ENCODE measurements at places on chromosomes 16 and 17.

DNA sequence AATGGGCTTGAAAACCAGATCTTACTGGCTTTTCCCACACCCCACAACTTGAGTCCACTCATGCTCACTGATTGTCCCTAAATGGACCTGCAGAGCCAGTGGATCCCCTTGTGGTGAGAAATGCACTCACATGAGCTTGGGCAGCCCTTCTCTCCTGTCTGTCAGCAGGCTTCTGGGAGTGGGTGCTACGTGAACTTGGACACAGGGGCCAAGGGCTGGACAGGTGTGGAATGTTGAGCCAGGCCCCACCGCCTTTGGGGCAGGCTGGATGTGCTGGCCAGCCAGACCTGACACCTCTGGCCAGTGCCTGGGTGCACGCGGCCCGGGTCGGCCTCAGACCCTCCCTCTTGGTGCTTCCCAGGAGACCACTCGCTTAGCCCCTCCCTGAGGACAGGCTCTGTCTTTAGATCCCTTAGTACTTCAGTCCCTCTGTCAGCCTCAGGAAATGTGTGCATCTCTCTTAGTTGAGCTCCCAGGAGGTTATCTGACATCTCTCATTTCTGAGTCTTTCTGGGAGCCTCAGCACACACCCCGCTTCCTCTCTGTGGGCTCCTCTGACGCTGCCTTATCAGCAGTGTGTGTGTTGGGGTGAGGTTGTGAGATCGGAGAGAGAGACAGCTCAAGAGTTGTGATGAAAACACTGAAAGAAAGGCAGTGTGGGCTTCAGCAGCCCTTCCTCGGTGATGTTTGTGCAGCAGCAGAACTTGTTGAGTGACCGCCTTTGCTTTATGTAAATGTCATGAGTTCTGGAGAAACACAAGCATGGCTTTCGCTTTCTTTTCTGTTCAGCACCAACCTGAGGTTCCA lies 117.0 kb downstream of the RAB11FIP4 start:
- DNase-seq, result no peak

- no peak for DNase-seq
Observed at GRCh38 chr16:67653789-67654402, 6.2 kb downstream of the ACD start.

DNA sequence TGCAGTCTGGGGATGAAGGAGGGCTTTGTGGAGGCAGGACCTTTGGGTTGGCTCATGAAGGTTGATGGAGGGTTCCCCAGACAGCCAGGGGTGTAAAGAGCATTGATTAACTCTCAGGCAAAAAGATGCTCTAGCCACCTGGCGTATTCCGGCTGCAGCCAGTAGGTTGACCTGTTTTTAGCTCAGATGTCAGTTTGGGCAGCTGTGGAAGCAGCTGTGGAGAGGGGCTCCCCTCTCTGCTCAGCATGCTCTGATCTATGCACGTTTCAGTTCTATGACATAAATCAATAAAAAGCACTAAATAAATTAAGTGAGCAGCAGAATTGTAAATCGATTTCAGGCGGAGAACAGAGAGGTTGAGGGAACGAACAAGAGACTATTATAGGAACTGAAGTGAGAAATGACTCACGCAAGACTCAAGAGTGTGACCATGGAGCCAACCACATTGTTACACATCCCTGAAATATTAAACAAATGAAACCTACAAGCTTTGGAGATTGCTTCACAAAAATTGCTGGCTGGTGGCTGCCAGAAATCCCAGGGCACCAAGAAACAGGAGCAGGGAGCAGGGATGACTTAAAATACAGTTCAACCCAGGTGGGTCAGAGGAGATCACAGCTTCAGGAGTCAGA lies 111.9 kb downstream of the GSG1L start:
- DNase-seq, result peak; percentile 6

GRCh38 chr16:84513123-84513522 lies 8.7 kb upstream of the MEAK7 start:
- no peak for DNase-seq

DNA sequence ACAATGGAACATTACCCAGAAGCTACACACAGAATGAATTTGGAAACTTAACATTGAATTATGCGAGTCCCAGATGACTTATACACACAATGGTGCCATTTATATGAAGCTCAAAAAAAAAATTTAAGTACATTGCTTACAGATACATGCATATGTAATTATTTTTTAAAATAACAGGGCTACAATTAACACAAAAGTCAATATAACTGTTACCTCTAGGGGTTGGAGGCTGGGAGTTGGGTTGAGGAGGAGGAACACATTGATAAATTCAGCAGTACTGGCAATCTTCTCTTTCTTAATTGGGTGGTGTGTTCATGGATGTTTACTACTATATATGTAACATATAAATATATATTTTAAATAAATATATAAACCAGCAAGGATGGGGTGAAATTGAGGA lies 1.1 kb downstream of the ZNF23 start:
- DNase-seq, result no peak

DNA sequence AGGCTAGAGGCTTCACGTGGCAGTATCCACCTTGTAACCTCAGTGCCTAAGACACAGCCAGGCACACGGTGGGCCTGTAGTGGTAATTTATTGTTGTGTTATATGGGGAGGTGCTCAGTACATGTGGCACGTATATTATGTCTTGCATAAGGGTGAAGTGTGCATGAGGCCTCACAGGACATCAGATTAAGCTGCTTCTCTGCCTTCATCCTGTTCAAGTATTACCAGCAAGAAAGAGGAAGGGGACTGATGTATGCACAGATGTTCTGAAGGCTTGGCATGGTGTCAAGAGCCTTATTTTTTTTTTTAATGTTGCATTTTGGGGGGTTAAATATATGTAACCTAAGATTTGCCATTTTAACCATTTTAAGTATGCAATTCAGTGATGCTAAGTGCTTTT lies 71.6 kb downstream of the ABCC1 start:
- DNase-seq, result no peak

- DNase-seq, result no peak
Observed at GRCh38 chr16:79535130-79535529, 65.4 kb downstream of the MAF start.

DNA sequence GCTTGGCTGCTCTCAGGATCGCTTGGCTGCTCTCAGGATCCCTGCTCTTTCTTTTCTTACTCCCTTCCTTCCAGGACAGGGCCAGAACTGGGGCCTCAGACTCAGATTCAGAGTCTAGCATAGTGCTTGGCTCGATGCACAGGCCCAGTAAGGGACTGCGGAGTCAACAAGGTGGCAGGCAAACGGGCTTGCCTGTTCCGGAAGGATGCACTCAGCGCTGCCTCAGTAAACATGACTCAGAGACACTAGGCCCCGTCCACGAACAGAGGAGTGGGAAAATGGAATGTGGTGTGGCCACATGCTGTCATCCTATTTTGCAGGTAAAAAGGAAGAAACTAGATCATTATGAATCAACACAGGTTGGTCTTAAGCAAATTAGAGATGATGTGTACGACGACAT lies 9.8 kb downstream of the SPHK1 start:
- no peak for DNase-seq

DNA sequence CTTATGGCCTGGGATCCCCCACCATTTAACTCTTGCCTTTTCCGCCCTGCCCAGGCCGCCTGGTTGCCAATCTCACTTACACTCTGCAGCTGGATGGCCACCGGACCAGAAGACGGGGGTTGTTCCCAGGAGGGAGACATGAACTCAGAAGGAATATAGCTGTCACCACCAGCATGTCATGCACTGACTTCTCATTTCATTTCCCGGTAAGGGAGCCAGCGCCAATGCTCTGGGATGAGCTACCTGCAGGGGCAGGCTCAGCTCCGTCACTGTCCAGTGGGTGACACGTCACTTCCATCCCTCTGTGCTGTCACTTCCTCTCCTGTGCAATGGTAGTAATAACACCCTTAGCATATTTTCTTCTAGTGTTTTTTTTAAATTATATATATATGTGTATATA lies 26.7 kb downstream of the ITGAL start:
- DNase-seq, result no peak

DNA sequence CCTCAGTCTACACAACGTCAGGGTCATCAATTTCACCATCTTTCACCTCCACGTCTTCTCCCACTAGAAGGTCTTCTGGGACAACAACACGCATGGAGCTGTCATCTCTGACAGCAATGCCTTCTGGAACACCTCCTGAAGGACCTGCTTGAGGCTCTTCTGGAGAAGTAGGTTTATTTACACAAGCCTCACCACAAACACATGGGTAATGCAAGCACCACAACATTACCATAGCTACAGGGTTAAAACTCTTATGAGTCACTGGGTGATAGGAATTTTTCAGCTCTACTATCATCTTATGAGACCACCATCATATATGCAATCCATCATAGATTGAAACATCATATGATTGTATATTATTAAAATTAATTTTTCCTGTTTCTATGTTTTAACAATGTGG lies 215.4 kb downstream of the CHD9NB start:
- no peak for DNase-seq

DNA sequence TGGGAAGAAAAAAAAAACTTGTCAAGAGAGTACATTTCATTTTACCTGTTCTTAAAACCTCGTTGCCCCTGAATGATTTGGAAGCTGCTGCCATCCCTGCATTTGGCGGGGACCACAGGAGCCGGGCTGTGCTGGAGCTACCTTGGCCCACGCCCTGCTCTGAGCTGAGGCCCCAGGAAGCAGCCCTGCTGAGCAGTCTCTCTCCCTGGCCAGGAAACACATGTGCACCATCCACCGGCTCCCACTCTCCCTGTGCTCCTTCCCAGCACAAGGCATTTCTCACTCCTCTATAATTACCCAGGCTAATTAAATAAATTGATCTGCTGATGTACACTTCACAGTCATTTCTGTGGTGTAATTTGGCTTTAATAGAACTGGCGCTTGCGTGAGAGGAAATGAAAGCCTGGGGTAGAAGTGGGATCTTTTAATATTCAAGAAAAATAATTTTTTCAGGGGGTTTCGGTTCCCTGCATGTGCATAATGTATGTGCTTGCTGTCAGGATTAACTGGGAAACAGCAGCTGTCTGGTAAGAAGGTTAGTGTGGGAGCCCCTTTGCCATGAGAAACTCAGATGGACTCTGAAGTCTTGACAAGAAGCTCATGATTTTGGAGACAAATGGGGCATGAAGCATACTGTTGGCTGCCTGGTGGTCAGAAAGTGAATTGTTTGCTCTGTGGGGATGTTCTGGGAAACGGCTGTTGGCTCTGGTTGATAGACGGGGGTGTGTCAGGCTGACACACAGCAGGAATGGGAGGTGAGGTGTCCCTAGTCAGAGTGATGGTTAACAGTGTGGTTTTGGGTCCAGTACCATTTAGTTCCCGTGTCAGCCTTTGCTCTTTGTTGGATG lies 252.3 kb upstream of the EEF2KMT start:
- no peak for DNase-seq

DNA sequence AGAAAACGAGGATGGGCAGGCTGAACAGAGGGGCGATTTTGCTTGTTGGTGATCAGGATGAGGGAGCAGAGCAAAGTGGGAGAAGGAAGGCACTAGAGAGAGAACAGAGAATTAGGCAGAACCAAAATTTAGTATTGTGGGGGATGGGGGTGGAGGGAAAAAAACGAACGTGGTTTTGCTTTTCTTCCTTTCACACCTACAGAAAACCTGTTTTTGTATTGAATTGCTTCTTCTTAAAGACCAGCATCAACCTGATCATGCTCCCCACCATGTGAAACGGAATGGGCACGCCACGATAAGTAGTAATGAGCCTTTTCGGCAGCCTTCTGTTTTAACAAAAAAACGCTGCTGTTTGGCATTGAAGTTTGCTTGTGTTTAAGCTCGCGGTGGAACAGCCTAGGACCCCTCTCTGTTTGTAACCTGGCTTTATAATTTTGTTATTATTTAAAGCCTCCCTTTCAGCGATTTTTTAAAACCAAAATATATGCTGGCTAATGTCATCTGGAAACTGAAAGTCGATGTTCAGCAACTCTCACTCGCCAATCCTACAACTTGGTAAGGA lies 36.8 kb downstream of the ERCC4 start:
- DNase-seq, result no peak

DNA sequence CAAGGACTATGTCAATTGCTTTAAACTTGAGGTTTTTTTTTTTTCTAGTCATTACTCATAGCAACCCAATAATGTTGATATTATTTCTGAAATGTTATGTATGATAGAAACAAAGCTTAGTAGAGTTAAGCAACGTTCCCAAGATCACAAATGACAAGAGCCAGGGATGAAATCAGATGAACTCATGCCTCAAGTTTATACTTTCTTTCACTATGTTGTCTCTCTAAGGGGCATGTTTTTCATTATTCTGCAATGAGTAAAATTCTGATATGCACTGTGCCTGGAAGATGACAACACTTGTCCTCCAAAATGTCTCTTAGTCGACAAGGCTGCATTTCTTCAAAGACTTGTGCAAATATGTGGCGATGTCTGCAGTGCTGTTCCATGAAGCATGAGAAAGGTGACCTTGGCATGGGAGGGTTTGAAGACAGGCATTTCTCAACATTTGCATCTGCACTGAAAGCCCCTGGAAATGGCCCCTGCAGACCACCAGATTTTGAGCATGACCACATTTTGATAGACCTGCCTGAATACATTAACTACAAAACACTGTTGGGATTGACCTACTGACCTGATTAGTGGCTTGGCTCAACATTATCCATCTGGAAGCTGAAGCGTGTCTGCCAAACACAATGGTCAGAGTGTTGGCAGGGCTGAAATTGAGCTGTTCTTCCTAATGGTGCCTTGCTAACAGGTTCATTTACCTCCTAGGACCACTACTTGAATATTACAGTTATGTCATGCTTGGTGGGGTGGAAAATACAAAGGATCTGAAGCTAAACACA lies 1027.5 kb downstream of the CDH11 start:
- no peak for DNase-seq
